ENCODE measurements at places on chromosomes 2 and 18. TPM values are rescaled to one million over a fixed set of nuclear protein-coding genes. Genes with fewer than 3 reads are reported as not detected.
A peak's percentile ranks its signal among the peaks of the same experiment; 100 is the strongest.

LYG1 gene
- 0.71 TPM for total RNA-seq

DNA sequence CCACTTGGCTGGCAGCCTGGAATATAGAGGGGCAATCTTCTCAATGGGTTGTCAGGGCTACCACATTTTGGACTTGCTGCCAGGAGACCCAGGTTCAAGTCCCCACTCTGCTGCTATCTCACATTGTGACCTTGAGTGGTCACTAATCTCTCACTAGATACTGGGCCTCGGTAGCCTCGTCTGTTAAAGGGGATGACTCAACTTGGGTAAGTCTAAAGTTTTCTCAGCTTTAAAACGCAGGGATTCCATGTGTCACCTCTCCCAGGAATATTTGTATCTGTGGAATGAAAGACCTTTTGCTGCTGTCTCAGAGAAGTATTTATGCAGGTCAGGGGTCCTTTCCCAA, 86.3 kb downstream of the SEMA4F start:
- no peak for DNase-seq

GRCh38 chr18:32257084-32257785, 67.4 kb downstream of the MEP1B start:
- no peak for DNase-seq

ITPRIPL1 gene
- not detected for total RNA-seq

DNA sequence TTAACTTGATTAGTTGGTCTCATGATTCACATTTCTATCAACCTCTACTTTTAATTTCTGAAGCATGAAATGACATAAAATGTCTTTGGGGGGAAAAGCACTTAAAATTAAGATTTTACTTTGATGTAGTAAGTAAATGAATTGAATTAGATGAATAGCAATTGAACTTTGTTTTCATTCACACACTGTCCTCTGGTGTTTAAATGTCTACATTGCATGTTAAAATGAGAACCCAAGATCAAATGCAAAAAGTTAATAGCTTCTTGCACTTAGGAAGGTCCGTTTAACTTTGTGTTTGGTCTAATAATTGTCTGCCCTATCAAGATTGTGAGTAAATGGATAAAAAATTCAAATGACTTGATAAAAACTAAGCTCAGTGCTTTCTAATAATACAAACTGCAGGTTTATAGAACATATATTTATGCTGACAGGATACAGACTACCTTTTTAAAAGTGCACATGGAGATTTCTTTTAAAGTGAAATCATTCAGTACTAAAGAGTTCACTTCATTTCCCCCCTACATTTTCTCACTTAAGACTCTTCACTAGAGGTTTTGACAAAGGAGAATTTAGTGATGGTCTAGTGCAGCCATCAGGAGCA, 156.2 kb upstream of the NABP1 start:
- no peak for DNase-seq

GRCh38 chr2:104772996-104773395, 80.9 kb upstream of the POU3F3 start:
- DNase-seq = no peak

DNA sequence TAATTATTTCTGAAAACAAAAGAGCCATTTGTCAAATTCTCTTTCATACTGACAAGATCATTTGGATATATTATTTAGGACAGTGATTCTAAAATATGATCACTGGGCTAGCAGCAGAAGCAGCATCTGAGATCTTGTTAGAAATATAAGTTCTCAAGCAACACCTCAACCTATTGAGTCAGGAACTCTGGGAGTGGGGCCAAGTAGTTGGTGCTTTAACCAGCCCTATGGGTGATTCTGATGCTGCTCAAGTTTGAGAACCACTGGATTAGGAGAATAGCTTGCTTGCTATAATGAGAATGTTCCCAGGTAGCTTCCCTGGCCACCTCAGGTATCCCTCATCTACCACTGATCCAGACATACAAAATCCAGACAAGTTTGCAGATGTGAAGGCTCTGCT, 466.9 kb upstream of the CELF4 start:
- DNase-seq = no peak

- no peak for DNase-seq
Observed at GRCh38 chr2:11073776-11074175, 81.5 kb upstream of the SLC66A3 start.

GRCh38 chr18:44924785-44925499, 244.3 kb downstream of the SETBP1 start:
- DNase-seq = no peak

DNA sequence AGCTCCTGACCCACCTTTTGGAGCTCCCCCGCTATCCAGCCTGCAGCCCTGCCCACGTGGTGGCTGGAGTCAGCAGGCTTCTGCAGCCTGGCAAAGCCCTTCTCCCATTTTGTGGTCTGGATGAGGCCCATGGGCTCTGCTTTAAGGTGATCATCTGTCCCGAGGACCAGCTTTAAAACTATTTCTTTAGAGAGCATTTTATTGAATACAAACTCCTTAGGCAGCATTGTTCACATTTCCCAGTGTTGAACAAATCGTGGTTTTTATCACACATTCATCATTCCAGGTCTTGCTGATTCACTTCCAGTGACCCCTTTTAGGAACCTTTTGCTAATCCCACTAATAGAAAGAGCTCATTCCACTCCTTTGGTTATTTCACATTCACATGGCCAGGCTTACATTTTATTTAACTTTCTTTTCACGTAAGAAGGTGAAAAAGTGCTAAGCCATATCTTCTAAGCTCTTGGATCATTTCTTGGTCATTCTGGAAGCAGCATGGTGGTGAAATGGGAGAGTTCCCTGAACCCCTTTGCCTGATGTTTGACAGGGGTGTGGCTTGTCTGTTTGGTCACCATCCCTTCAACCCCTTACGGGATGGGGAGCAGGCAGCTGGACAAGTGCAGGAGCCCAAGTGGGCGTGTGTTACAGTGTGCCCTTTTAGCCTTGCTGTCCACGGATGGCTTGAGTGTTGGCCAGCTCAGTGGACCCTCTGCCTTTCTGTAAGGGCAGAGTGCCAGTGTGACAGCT, 80.4 kb upstream of the RAPGEF4 start:
- no peak for DNase-seq

- peak; percentile 19 for DNase-seq
Observed at GRCh38 chr18:7132356-7133150, 15.0 kb upstream of the LAMA1 start.

DNA sequence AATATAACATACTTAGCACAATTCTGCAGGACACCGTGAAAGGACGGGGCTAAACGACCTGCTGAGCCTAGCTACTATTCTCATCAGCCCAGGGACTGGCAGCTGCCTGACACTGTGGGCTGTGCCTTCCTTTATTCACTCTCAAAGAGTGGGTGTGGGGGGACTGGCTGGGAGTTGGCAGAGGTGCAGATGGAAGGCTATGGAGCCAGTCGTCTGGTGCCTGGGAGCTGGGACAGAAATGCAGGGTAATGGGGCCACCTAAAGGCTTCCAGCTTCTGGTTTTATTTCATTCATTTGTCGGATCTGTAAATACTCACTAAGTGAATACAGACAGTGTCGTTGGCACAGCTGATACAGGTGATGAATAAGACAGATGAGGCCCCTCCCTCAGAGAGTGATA, 56.0 kb upstream of the NFU1 start:
- DNase-seq = no peak

B3GNT7 gene
- total RNA-seq = 3.2 TPM

- peak; percentile 76 for DNase-seq
Observed at GRCh38 chr18:63439334-63439733, 17.1 kb upstream of the VPS4B start.

GRCh38 chr2:188293601-188294351, 2.1 kb downstream of the GULP1 start:
- peak; percentile 90 for DNase-seq

DNA sequence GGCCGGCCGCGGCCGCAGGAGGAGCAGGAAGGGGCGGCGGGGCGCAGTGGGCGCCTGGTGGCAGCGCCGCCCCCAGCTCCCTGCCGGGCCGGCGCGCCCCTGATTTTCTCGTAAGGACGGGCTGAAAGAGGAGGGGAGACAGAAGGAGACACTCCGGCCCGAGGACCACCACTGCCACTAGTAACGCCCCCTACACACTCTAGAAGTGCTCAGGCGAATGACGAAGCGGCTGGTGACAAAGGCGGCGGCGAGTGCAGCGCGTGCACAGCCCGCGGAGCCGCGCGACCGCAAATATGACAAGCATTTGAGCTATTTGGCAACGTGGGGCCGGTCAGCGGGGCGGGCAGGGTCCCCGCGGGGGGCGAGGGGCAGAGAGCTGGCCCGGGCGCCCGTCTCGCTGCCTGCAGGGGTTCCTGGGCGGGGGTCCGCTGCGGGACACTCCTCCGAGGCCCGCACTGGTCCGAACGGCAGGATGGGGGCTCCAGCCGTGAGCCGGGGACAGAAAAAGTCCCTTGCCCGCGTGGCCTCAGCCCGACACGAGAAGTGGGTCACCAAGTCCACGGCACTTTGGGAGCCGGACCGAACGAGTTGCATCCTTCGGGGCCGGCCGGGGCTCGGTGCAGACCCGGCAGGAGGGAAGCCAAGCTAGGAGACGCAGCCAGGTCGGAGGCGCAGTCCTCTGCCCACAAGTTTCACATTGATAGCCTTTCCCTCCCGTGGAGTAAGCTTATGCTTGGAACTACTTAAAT, 524 bp upstream of the SERTAD2 start:
- DNase-seq = peak; percentile 92

DNA sequence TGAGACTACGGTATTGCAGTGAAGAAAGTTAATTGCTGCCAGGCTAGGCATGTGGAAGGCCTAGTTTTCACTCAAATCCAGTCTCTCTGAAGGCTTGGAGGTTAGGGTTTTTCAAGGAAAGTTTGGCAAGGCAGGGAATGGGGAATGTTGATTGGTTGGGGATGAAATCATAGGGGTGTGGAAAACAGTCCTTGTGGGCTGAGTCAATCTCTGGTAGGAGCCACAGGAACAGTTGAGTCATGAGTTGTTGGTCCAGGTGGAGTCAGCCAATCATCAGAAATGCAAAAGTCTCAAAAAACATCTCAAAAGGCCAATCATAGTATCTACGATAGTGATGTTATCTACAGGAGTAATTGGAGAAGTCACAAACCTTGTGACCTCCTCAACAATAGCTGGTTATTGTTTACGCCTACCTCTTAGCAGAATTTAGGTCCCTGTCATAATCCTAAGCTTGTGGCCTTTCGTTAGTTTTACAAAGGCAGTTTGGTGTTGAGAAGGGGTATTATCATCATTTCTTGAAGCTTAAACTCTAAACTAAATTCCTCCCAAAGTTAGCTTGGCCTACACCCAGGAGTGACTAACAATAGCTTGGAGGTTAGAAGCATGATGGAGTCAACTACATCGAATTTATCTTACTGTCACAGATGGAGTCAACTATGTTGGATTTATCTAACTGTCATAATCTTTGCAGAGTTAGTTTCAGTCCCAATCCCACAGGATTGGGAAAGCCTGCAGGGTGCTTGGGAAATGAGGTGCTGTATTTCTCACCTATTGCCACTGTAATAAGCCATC, 33.7 kb upstream of the APCDD1 start:
- no peak for DNase-seq

CXCR1 gene
- not detected for total RNA-seq

IL1F10 gene
- total RNA-seq = not detected

GRCh38 chr2:95314964-95315611, 17.9 kb downstream of the KCNIP3 start:
- no peak for DNase-seq

GRCh38 chr2:28702878-28703277, 48.8 kb upstream of the PPP1CB start:
- DNase-seq = no peak

REG3A gene
- total RNA-seq = not detected

GRCh38 chr2:180690611-180691010, 289.8 kb upstream of the UBE2E3 start:
- DNase-seq = no peak

GRCh38 chr18:56649996-56650395, 1.2 kb upstream of the WDR7 start:
- DNase-seq = no peak

GPBAR1 gene
- 3.1 TPM for total RNA-seq

COPS9 gene
- total RNA-seq = 327 TPM

RAX gene
- total RNA-seq = not detected

DNA sequence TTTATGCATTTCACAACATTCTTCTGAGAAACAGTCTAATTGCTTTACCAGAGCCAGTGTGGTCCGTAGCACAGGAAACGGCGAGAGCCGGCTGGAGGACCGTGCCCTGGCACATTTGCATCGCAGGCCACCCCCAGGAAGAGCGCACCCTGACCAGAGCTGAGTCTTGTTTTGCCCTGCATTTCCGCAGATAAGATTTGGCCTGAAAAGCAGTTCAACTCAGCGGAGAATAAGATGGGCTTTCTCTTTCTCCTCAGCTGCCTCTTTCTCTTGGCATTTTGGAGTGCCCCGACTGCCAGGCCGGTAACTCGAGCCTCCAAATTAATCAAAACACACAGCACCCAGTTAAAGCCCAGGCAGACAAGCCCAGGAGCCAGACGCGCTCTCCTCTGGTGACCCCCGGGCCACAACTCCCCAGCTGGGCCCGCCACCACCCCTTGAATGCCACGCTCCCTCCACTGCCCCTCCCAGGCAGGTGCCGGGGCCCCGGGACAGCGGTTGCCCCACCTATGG, 464 bp downstream of the COL4A4 start:
- no peak for DNase-seq

PFN4 gene
- not detected for total RNA-seq

KATNAL2 gene
- total RNA-seq = 9.6 TPM

DNA sequence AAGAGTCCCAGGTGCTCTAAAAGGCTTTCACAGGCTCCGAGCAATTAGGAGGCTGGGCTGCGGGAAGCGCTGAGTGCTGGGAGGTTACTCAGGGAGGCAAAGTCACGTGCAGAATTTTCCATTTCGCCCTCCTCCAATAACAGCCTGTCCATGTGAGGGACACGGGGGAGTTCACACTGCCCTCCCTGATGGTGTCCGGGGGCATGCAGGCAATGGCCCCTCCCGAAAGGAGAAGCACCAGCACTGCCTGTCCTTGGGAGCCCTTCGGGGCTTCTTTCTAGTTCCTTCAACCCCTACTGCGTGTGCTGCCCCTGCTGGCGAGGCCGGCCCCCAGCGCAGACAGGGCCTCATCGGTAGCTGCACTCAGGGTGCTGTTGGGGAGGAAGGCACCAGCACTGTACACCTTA, 63.1 kb upstream of the HPCAL1 start:
- DNase-seq = peak; percentile 42

DNA sequence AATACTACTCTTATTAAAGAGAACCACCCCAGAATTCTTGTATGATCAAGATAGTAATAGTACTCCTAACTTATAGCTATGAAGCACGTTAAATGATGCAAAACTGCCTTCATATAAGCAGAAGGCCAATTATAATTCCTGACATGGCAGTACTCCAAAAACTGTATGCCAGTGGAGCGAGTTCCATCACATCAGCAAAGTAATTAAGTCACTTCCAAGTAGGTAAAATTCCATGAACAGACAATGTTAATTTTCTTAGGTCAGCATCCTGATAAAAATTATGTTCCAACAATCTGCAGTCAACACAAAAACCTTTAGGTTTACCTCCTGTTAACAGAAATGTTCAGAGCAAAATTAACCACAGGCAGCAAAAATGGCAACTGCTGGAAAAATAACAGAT, 136.7 kb downstream of the CDH2 start:
- DNase-seq = no peak
